ENCODE measurements at places on chromosomes 1 and 21.

GRCh38 chr1:231808990-231809389 lies 182.4 kb downstream of the DISC1 start:
- DNase-seq, result no peak

DNA sequence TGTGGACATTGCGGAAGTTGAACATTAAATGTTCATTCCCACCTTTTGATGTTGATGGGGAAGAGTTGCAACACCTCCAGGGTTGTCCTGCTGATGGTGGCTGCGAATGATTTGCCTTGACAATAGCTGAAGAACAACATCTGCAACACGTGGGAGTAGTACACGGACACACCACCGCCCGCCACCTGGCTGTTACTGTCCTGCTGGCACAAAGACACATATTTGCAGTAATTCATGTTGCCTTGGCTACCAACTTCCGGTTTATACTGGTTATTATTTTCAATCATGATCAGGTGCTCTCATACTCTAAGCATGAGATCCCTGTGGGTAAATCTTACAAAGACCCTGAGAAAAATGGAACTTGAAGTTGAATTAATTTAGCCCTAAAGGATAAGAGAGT lies 55.2 kb downstream of the UBR4 start:
- DNase-seq, result no peak

- DNase-seq, result no peak
Observed at GRCh38 chr1:90809093-90809492, 92.0 kb upstream of the BARHL2 start.

DNA sequence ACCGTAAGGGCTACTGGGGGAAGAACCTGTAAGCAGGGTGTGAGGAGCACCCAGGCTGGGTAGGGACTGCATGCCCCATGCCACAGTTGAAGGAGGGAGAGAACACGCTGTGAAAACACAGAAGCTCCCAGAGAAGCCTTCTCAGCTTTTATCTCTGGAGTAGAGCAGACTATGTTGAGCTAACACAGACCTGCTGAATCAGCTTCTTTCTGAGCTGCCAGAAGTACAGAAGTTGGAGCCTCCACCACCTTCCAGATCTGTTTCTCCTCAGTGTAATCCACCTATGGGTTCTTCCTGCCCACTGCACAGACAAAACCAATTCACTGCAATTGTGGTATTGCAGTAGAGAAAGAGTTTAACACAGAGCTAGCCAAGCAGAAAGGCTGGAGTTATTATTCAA lies 5.4 kb downstream of the YBEY start:
- no peak for DNase-seq

DNA sequence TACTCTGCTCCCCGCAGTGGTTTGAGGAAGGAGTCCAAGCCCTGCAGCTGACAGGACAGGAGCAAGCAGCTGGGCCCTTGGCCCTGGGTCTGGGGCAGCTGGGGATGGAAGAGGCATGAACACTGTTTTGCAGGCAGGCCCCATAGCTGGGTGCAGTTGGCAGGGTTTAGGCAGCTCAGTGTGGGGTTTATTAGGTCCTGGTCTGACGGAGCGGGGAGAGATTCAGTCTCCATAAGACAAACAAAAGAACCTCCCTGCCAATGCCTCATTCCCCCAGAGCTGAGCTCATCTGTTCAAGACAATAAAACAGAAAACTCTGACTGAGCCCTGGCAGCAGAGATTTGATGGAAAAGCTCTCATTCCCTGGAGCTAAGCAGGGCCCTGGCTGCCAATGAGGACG lies 37.3 kb downstream of the OLFML2B start:
- DNase-seq, result no peak

DNA sequence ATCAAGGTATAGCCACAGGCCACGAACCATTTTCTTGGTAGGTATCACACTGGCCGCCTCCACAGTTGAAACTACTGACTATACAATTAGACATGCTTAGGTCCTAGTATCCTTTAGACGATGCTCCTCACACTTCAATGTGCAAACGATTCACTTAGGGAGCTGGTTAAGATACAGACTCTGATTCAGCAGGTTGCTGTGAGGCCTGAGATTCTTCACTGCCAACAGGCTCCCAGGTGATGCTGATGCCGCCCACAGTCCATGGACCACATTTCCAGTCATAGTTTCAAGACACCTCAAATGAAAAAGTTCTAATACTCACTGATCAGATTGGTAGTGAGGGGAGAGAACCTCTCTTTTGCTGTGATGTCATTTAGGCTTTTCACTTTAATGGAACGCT lies 6.8 kb downstream of the ATP5PO start:
- DNase-seq, result no peak

DNA sequence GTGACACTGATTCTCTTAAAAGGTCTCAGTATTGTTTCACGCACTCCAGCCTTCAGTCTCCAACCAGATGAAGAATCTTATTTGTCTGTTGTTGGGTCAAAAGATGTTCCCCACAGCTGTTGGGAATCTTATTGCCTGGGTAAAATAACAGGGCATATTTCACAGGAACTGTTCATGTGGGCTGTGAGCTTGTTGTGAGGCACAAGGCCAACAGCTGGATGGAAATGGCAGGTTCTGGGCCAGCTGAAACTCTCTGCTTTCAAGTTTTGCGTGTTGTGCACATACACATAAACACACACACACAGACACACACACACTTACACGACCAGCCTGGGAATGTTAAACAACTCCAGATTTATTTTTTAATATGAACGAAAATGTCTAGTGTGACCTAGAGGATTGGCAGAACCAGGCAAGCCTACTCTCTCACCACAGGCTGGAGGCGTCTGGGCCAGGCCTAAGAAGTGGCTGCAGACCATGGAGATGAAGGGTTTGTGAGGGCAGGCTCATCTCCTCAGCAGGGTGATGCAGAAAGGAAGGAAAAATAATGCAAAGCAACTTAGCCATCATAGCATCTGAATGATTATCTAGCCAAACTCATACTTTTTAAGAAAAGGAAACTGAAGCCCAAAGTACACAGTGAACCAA lies 357.0 kb downstream of the TTLL7 start:
- DNase-seq, result no peak

DNA sequence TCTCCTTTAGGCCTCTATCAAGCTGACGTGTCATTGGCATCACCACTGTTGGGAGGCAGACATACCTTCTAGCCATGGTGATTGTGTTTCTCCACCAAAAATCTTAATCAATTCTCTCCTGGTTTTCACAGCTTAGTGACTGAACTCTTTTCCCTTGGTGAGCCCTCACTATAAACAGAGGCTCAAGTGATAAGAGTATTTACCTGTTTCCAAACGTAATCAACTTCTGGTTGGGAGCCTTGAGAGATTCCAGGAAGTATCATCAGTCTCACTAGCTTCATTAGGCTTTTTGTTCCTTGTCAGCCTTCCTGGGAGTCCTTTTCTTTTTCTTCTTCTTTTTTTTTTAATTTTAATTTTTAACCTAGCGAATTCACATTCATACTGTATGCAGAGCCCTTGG lies 33.8 kb upstream of the KCNQ4 start:
- DNase-seq, result no peak

DNA sequence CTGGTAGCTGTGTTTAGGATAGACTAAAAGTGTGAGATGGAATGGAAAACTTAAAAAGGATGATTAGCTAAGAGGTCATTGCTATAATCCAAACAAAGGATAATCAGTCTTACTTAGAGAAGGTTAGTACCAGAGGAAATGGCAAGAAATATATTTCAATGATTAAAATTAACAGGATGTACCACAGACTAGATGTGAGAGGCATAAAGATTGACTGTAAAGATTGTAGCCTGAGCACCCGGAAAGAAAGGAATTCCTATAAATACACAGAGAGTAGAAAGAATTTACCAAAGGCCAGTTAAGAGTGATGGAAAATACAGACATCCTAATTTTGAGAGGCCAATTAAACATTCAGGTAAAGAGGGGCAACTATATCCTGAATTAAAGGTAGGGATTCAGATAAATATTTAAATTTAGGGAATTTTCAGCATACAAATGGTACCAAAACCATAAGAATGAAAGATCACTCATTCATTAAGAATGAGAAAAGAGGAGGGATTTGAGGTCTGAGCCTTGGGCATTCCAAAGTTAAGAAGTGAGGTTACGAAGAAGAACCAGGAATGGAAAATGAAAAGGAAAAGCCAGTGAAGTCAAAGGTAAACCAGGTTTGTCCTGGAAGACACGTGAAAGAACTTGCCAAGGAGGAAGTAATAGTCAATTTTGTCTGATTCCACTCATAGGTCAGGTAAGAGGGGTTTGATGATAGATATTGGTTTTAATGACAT lies 46.4 kb upstream of the RGS1 start:
- no peak for DNase-seq

- no peak for DNase-seq
Observed at GRCh38 chr1:173153503-173153902, 53.6 kb downstream of the TNFSF4 start.

- DNase-seq, result no peak
Observed at GRCh38 chr1:246065592-246065991, 441.5 kb downstream of the SMYD3 start.

- no peak for DNase-seq
Observed at GRCh38 chr1:5643360-5644107, 348.7 kb downstream of the NPHP4 start.

DNA sequence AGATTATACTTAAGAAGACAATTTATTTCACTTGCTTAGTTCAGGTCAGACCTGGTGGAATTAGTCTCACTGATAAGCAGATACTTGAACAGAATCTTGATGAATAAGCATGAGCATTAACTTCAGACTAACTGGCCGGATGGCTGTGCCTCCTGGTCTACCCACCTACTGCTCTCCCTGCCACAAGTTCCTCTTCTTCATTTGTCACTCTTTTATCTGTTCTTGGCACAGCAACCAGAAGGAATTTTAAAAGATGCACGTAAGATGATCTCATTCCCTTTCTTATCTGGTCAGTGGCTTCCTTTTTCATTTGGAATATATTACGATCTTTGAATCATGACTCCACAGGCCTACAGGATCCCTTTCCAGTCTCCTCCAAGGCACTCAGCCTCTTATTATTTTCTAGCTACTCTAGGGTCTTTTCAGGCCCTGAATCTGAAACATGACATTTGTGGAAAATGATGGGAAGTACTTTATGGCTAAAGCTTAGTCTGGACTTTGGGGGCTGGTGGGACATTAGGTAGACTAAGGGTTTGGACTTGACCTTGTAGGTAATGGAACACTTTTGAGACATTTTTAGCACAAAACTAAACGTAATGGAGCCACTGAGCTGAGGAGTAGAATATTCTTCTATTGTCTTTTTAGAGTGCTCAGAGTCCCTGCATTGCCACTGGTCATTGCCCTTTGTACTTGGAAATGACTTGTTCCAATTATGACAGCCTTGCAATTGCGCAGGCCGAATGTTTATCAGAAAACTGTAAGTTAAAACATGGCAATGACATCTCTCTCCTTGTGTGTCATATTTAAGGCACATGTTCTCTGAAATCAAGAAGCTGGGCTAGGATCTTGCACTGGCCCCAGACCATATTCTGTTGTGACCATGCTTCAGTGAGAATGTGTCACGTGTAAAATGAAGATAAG lies 16.0 kb downstream of the ST6GALNAC3 start:
- no peak for DNase-seq

DNA sequence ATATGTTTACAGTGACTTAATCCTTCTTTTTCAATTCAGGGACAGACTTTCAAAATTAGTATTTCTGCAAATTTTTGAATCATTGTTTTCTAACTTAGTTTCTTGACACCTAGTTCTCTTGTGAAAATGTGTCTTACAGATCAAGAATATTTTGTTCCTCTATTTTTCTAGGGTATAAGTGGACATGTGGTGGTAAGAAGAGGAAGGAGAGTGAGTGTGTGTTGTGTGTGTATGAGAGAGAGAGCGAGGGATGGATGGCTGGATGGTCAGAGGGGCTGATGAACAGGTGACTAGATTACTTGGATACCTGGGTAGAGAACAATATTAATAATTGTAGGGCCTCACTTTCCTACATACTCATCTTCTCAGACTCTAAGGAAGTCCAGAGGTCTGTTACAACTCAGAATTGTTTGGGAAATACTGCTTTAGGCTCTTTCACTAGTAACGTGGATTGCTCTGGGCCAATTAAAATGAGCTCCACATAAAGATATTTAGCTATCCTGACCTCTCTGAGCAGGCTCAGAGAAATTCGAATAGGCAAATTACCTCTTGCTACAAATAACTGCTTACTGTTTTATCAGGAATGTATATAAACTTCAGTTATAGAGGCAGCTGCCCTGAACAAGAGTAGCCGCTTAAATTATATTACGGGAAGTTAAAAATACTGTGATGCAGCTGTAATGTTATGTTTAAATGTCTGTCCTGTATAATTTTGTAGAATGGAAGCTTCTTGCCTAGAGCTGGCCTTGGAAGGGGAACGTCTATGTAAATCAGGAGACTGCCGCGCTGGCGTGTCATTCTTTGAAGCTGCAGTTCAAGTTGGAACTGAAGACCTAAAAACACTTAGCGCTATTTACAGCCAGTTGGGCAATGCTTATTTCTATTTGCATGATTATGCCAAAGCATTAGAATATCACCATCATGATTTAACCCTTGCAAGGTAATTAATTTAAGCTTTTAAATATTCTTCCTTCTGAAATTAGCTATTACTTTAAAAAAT lies 19.7 kb downstream of the GPSM2 start:
- DNase-seq, result no peak

All from stimulated activated CD4-positive, alpha-beta T cell treated with anti-CD3 and anti-CD28 coated beads, Interleukin-1b, Interleukin-23, amount 100 ng/mL, for 24 hours (primary cell).